ENCODE measurements at places on chromosomes 6 and 20. TPM values are rescaled to one million over a fixed set of nuclear protein-coding genes. Genes with fewer than 3 reads are reported as not detected.

Gene COX4I2
- total RNA-seq = not detected

Gene KCNS1
- total RNA-seq = not detected

Gene SIM1
- 0.43 TPM for total RNA-seq

Gene FAM217A
- total RNA-seq = not detected

Gene RNF39
- total RNA-seq = 7.1 TPM

Gene OVOL2
- 58.3 TPM for total RNA-seq

- DNase-seq = no peak
Measured at GRCh38 chr20:18380908-18381529, 85.8 kb downstream of the DZANK1 start.

DNA sequence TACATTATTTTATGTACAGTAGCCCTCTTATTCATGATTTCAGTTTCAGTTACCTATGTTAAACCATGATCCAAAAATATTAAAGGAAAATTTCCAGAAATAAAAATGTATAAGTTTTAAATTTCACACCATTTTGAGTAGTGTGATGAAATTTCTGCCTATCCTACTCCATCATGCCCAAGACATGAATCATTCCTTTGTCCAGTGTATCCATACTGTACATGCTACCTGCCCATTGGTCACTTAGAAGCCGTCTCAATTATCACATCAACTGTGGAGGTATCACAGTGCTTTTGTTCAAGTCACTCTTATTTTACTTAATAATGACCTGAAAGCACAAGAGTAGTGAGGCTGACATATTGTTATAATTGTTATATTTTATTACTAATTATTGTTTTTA lies 32.3 kb upstream of the PLCB4 start:
- DNase-seq = no peak

GRCh38 chr6:155628306-155628705 lies 172.7 kb upstream of the NOX3 start:
- no peak for DNase-seq

- no peak for DNase-seq
Measured at GRCh38 chr6:104957301-104958177, 632 bp downstream of the LIN28B start.

GRCh38 chr6:124297507-124297906 lies 493.8 kb downstream of the NKAIN2 start:
- no peak for DNase-seq

- no peak for DNase-seq
Measured at GRCh38 chr6:104955491-104955890, 1.4 kb upstream of the LIN28B start.

DNA sequence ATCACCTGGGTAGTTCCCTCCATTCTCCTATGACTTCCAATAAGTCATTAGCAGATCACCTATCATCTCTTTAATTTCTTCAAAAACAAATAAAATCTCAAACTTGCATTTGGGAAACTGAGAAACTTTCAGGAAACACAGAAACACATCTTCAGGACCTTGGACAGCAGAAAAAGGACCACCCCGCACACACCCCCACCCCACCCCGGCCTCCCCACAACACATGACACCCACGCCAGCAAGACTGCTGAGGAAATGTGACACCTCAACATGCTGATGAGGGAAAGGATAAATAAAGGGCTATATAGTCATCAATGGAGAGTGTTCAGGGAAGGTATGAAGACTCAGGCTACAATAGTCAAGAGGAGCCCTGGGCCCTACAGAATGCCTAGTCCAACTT lies 15.6 kb upstream of the TRIM39 start:
- no peak for DNase-seq

DNA sequence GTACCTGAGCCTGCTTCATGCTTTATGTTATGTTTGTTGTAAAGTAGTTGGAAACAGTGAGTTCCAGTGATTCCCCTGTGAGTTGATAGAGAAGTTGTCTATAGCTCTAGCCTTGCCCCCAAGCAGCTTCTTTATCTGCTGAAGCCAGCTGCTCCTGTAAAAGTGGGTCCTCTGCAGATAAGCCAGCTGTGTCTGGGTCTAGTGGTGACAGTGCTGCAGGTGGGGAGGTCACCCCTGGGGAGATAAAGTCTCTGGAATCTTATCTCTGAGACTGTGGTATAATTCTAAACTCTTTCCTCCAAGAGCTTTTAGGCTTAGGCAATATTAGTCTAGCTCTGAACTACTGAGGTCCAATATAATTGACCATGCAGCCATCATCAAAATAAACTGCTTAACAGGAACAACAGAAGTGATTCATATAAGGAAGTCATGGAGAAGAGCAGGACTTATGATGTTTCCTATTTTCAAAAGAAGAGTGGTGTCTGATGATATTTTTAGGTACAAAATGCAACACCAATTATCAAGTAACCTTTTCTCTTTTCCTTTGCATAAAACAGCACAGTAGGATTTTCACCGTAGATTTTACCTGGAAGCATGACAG lies 44.2 kb upstream of the TMEM217 start:
- DNase-seq = no peak

- DNase-seq = no peak
Measured at GRCh38 chr6:2624177-2624576, 126.5 kb downstream of the MYLK4 start.

GRCh38 chr6:26319405-26320128 lies 45.4 kb upstream of the BTN3A2 start:
- DNase-seq = no peak

- DNase-seq = peak; percentile 82
Measured at GRCh38 chr6:150717419-150717818, 117.7 kb downstream of the PLEKHG1 start.

DNA sequence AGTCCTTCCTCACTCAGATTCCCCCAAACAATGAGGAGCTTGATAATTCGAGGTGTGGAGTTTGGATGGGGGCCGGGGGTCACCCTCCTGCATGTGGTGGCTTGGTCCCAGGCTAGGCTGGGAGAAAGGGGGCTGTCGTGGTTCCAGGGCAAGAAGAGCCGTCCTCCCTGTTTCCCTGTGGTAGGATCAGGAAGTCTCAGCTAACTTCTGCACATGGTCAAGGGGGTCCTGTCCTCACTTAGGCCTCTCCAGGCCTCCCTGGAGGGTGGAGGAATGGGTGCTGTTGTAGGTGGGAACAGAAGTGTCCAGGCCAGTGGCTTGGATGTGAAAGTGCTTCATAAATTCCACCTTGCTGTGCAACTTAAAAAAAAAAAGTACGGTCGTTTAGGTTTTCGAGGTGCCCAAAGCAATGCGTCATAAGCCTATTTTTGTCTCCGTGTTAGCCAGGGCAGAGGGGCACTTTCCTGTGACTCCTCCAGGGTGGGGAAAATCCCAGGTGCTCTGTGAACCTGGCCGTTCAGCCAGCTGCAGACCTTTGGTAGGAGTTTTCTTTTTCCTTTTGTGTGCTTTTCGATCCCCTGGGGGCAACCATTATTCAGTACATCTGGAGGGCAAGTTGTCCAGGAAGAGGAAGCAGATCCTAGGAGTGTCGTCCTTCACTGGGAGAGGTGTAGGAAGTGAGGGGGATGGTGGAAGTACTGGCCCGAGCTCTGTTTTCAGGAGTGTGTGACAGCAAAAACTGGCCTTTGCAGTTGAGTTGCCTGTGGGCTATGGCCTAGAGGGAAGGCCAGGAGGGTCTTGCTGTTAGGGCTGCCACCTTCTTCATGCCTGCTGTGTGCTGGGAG lies 9.6 kb downstream of the IGF2R start:
- peak; percentile 49 for DNase-seq

- no peak for DNase-seq
Measured at GRCh38 chr6:148370176-148370575, 27.5 kb downstream of the SASH1 start.
